ENCODE measurements at places on chromosomes 12 and 14.
A peak's percentile ranks its signal among the peaks of the same experiment; 100 is the strongest.

DNA sequence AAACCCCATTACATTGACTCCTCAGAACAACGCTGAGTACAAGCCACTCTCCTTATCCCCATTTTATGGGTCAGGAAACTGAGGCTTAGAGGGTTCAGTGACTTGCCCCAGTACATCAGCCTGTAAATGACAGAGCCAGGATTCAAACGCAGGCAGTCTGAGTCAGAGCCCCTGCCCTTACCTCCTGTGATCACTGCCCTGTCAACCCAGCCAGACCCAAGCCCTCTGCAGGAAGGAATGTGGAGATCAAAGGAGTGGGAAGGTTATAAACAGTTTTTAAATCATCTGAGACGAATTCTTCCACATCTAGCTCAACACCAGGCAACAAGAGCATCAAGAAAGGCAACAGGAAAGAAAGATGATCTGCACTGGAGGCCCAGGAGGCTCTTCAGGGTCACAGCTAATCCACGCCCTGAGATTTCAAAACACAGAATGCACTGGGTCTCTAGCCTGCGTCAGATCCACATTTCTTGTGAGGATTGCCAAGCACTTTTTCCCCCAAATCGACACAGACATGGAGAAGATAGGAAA, 38.5 kb downstream of the SPTB start:
- peak; percentile 55 for DNase-seq

DNA sequence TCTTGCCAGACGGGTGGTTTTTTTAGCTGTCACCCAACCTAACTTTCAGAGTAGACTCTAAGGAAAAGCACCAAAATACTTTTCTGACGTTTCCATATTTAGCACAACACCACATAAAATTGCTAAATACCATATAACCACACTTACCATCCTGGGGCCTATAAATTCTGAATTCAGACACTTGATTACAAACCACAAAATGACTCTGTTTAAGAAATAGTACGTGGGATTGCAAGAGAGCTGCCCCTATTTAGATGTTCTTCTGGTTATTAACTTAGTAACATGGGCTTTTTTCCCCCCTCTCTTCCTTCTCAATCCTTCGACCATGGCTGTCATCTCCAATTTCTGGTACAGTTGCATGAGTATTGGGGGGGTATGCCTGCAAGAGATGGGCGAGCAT, 287.7 kb downstream of the BMP4 start:
- no peak for DNase-seq

- DNase-seq, result no peak
These were observed 129.9 kb downstream of the NPAS3 start for GRCh38 chr14:33068626-33069025.

- DNase-seq, result no peak
These were observed 6.0 kb upstream of the IL22 start for GRCh38 chr12:68259318-68259940.

DNA sequence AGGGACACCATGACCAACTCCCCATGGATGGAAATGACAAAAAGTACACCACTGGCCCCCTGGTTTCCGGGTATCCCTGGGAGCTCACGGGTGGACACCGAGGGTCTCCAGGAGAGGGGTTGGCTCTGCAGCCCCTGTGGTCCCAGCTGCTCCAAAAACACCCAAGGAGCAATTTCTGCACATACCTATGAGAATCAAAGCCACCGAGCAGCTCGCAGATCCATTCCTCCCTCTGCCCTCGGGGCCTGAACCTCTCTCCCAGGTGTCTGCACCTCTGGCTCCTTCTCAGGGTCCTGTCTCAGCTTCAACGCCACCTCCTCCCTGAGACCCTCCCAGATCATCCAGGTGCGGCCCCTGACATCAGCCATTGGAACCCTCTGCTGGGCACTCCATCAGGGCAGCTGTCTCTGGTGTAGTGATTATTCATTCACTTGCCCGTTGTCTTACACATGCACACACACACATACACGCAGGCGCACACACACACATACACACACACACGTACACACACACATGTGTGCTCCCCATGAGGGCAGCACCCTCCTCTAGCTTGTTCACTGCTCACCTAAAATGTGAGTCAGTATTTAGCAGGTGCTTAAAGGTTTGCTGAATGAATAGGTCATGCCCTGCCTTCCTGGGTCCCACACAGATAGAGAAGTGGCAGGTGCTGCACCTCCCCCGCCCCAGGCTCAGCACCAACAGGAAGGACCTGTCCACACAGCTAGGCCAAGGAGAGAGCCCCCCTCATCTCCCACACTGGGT, 5.9 kb downstream of the RIMBP2 start:
- no peak for DNase-seq

DNA sequence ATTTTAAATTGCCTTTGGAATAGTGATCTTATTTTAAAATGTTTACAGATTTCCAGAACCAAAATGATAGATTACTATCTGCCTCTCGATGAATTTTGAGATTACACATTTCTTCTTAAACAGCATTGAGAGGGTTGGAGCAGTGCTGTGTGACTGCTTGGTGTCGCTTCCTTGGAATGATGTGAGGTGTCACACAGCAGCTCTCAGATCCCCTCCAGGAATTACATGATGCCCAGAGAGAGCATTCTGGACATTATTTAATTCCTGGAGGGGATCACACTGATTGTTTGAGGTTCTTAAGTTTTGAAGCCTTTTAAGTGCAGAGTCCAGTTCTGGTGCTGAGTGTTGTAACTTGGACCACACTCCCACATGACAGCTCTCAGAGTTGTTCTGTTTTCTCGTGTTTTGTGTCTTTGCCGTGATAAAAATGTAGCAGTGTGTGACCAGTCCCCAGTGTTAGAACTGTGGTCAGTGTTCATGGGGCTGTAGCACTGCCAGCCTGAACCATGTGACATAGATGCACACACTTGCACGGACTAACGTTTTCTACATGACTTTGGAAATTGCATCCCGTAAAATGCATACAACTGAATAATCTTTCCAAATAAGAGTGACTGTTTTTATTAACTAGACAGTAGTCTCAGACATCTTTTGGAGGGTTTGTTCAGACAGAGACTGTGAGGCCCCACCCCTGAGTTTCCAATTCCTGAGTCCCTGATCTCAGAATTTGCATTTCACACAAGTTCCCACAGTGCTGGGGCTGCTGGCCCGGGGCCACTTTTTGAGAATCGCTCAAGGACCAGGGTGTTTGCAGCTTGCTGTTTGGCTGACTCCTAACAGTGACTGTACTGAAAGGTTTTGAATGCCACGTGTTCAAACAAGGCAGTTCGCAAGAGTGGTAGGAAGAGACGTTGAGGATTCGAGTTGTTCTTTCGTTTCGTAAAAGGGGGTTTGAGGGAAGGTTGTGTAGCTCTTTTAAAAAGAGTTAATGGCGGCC, 26.0 kb downstream of the XRCC3 start:
- peak; percentile 63 for DNase-seq

DNA sequence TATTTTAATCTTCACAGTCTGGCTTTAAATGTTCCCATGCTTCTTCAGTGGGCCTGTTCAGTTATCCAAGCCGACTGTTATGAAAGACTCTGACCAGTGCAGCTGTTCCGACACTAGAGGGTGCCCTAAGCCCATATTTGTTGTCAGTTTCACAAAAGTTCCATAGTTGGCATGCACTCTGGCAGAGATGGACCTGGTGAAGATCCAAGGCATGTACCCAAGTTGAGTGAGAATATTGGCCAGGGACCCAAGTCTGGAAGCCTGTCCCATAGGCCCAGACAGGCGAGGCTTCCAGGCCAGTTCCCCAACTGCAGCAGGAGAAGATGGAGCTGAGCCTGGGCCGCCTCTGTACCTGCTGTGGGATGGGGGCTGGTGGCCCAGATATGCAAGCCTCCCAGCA, 27.4 kb upstream of the GUCY2C start:
- DNase-seq, result peak; percentile 67

DNA sequence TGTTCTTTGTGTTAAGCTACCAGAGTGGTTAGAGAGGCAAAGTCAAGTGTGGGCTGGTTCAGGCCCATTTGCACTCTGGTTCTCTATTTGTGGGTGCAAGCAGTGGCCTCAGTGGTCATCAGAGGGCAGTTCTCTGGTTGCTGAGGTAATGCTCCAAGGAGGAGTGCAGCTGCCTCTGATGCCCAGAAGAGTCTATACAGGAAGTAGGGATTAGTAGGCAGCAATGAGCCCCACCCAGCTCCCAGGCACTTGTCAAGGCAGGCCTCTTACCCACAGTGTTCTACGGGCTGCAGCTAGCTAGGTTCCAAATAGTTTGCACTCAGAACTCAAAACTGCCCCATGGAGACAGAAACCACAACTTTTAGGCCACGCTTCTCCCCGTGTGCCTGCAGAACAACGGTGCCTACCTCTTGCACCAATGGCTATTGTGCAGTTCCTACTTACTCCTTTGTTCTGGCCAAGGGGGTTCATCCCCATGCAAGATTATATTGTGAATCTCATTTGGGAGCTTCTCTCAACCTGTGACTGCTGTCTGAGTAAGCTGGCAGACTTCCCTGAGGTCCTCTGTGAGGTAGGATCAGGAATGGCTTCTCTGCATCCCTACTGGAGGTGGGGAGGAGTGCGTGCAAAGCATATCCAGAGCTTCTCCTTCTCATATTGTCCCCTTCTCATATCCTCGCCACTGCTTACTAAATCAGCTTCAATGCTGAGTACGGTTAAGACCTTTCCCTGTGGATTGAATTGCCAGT, 410.3 kb upstream of the LMO3 start:
- DNase-seq, result no peak

DNA sequence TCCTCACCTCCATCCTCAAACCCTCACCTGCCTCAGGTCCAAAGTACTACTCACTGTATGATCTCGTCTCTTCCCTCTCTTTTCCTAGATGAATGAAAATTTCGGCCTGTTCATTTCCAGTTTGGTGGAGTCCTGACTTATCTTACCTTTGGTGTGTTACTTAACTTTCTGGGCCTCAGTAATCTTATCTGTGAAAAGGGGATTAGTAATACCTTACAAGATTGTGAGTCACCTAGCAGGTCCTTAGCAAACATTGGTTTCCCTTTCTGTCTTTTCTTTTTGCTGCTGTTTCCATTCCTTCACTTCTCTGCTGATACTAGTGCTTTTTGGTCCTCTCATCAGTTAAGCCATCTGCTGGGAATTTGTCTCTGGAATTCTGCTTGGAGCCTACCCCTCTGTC, 52.8 kb downstream of the AKAP6 start:
- no peak for DNase-seq

GRCh38 chr12:79848339-79848738, 86.6 kb downstream of the PPP1R12A start:
- DNase-seq, result no peak

- DNase-seq, result no peak
These were observed 10.5 kb downstream of the CELA1 start for GRCh38 chr12:51335931-51336330.

GRCh38 chr14:95238487-95239298, 81.0 kb downstream of the CLMN start:
- no peak for DNase-seq

DNA sequence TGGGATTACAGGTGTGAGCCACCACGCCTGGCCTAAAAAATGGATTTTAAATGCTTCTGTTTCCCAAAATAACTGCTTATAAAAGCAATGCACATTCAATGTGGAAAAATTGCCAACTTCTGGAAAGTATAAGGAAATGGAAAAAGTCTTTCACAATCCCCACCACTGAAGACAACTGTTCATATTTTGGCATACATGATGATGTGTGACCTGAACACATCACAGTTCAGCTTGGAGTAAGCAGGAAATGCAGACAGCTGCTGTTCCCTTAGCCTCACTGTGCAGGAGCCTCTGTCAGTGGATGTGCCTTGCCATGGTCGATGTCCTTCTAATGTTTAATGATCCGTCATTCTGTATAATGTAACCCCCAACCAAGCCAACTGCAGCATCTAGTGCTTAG, 5.2 kb downstream of the MTERF2 start:
- no peak for DNase-seq

- DNase-seq, result no peak
These were observed 101.1 kb downstream of the RPS6KA5 start for GRCh38 chr14:90959344-90959743.

DNA sequence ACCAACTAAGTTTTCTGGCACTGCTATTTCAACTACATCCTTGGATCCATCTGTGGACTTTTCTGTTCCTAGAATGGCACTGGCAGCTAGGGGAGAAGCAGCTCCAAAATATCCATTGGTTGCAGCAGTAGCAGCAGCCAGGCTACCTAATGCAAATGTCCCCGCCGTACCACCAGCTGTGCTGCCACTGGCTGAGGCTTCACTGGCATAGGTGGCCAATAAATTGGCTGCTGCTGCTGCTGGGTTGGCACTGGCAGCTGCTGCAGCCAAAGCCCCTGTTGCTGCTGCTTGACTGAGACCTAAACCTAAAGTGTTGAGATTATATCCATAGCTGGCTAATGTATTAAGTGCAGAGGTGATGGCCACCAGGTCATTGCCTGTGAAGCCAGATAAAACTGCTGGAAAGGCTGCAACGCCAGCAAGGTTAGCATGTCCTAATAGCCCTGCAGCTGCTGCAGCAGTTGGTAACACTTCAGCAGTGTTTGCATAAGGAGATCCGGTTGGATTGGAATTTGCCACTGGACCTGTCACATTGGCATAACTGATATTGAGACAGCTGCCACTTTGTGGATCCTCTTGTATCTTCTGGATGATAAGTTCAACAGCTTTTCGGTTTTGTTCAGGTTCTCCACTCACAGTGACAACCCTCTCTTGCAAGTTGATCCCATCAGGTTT, 149.5 kb downstream of the NOVA1 start:
- DNase-seq, result no peak

- peak; percentile 87 for DNase-seq
These were observed 37.4 kb downstream of the SLC6A12 start for GRCh38 chr12:176321-177181.

DNA sequence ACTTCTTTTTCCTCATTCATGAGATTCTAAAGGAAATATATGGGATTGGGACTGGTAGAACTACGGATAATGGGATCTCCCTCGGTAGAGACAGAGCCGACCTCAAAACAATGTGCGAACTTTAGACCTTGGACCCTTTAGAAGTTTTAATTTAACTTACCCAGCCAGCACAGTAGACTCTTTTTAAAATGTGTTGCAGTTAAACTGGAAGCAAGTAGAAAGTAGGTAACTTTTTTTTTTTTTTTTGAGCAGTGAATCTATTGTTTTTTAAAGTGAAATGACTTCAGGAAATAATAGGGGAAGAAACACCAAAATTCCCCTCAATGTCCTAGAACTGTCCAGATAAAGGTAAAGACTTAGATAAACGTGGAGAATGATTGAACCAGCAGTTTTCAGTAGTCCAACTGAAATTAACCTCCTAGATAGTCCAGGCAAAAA, 1.1 kb upstream of the ATXN2 start:
- no peak for DNase-seq

- no peak for DNase-seq
These were observed 134.1 kb upstream of the KRAS start for GRCh38 chr12:25384893-25385248.

GRCh38 chr12:92063641-92064040, 82.0 kb downstream of the BTG1 start:
- no peak for DNase-seq
